ENCODE measurements at places on chromosomes 16 and 17.
A peak's percentile ranks its signal among the peaks of the same experiment; 100 is the strongest.

DNA sequence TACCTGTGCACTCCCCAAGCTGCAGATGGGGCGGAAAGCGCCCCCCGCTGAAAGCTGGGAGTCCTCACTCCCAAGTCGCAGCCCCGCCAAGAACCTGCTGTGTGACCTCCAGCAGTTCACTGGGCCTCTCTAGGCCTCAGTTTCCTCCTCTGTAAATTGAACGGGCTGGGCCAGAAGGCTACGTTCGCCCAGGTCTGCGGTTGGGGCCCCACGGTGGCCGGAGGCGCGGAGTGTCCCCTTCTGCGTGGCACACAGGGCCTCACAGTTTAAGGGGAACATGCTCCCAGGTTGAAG lies 628 bp downstream of the GALK1 start:
- no peak for DNase-seq

DNA sequence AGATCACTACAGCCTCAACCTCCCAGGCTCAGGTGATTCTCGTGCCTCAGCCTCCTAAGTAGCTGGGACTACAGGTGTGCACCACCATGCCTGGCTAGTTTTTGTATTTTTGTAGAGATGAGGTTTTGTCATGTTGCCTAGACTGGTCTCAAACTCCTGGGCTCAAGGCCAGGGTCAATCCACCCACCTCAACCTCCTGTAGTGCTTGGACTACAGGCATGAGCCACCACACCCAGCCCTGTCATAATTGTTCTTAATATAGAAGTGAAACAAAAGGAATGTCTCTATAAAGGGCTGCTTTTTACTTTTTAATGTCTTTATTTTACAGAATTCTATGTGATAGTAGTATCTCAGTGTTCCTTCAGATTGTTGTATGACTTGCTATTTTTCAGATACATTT lies 345.2 kb upstream of the TBX2 start:
- no peak for DNase-seq

DNA sequence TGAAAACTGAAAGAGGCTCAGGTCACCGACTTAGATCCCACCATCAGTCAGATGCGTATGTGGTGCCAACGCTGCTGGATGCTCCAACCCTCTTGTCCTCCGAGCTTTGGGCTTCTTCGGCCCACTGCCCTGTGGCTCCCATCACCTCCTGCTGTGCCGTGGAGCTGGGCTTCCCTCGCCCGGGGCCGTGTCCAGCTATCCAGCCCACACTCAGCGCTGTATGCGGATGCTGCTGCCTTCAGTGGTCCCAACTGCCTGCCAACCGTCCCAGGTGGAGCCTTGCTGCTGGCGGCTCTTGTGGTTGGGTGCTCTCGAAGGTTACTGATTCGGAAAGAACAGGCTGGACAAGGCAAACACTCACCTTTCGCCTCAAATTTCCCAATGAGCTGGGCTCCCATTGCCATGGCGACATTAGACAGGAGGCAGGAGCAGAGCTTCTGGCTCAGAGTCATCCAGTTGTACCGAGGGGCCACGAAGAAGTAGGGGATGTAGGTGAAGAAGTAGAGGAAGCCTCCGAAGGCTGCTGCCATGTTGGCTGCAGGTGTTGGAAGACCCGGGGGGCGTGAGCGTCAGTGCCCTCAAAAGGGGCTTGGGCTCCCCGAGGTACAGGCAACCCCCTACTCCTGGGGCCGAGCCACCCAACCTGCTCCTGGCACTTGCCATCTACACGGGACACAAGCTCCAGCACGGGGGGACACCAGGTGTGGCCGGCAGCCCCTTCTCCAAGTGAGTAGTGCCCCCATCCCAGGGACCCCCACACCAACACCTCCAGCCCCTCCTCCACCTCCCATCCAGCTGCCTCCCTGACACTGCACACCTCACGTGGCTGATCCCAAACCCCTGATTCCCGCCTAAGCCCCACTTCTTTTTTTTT lies 32.2 kb downstream of the ABCA3 start:
- DNase-seq, result no peak

GRCh38 chr16:50210266-50211038 lies 55.9 kb upstream of the ADCY7 start:
- DNase-seq, result peak; percentile 42

- DNase-seq, result no peak
These were observed 21.8 kb downstream of the ITGB3 start for GRCh38 chr17:47275245-47275984.

- DNase-seq, result no peak
These were observed 44.7 kb downstream of the CPNE2 start for GRCh38 chr16:57137043-57137442.

DNA sequence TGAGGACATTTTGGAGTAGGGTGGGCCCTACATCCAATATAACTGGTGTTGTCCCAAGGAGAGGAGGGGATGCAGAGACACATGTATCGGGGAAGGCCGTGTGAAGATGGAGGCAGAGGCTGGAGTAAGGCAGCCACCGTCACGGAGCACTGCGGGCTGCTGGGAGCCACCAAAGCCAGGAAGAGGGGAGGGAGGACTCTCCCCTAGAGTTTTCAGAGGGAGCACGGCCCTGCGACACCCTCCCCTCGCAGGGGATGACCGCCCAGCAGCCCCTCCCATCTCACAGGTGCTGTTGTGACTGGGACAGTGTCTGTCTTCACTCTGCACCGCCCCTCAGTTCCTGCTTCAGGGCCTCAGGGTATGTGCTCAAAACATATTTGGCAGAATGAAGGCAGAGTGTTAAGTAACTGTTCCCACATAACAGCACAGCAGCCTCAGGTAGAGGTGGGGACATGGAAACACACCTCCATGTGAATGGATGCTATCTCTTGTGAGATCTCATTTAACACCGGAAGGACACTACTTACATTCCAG lies 82.2 kb downstream of the RBFOX3 start:
- DNase-seq, result no peak

DNA sequence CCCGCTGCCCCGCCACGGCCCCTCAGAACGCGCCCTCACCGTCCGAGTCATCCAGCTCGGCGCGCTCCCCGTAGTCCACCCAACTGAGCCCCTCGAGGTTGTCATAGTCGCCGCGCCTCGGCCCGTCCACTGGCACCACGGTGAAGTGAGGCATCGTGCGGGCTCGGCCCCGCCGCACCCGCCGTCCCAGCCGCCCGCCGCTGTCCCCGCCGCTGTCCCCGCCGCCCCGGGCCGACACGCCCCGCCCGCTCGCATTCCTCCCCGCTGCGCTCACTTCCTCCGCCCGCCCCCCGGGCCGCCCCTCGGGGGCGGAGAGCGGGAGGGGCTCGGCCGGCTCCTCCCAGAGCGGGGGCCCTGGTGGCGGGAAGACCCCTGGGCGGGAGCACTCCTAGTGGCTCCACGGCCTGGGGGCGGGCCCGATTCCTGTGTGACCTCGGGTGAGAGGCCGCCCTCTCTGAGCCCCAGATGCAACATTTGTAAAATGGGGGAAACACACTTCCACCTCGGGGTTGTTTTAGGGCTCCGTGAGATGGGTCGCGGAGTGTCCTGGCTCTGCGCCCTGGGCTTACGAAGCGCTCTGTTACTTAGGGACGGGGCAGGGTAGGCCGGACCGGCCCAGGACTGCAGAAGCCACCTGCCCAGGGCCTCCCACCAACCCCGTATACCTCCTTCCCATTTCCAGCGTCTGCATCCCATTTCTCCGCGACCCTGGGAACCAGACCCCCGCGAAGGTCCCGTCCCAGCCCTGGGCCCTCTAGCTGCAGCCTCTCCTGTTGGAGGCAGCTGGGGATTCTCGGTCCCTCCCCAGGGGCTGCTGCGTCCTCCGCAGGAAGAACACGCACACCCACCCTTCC lies at the start of gene SLC12A4:
TSS of gene SLC12A4 (minus strand) at position 238 of the 854 bp plus-strand sequence. CDS start at position 154, 84 bp downstream.
- DNase-seq, result peak; percentile 75

GRCh38 chr17:57415751-57416207 lies 159.5 kb downstream of the MSI2 start:
- DNase-seq, result no peak

GRCh38 chr17:29615048-29615385 lies 7.7 kb downstream of the CORO6 start:
- no peak for DNase-seq

GRCh38 chr16:86079255-86079885 lies 180.4 kb downstream of the IRF8 start:
- no peak for DNase-seq

DNA sequence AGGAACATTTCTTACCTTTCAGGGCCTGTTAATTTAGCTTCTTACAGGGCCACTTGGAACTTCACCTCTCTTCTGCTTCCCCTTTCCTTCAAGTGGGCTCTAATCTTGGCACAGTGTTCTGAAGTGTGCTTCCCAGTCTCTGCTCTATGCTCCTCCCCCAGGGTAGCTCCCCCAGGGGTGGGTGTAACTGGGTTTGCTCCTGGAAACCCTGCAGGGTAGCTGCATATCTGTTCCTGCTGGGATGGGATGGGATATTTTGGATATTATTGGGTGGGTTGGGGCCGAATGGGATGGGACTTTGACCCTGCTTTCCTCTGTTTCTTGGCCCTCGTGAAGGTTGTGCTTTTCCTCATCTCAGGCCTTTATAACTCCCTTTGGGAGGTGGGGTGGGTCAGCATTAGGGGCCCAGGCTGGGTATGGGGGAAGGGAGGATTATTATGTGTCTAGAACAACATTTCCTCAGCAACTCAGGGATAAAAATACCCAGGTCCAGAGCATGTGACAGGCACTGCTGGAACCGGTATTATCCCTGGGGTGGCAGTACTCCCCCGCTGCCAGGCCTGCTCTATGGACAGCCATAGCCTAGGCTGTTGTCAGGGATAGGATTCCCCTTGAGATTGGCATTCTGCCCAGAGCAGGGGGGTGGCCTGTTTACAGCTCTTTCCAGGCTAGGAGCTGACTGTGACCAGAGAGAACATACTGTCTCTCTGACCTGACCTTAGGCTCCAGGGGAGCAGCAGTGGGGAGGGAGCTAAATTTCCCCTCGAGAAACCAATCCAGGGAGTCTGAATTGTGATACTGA lies 5.0 kb downstream of the NFE2L1 start:
- DNase-seq, result no peak

DNA sequence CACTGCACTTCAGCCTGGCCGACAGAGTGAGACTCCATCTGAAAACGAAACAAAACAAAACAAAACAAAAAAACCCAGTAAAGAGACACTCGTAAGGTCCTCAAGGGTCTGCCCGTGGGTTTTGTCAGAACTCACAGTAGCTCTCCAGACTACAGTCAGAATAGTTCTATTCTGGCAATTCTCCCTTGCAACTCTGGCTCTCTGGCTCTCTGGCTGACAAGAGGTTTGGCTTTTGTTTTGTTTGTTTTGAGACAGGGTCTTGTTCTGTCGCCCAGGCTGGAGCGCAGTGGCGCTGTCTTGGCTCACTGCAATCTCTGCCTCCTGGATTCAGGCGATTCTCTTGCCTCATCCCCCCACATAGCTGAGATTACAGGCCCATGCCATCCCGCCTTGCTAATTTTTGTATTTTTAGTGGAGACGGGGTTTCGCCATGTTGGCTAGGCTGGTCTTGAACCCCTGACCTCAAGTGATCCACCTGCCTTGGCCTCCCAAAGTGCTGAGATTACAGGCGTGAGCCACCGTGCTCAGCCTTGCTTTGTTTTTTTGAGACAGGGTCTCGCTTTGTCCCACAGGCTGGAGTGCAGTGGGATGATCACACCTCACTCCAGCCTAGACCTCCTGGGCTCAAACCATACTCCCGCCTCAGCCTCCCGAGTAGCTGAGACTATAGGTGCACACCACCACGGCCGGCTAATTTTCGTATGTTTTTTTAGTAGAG lies 20.5 kb upstream of the CHP2 start:
- no peak for DNase-seq

GRCh38 chr17:76982408-76983074 lies 114.3 kb downstream of the MGAT5B start:
- peak; percentile 11 for DNase-seq

- no peak for DNase-seq
These were observed 287.3 kb upstream of the MAF start for GRCh38 chr16:79887541-79888540.

- DNase-seq, result no peak
These were observed 10.2 kb upstream of the GGA2 start for GRCh38 chr16:23520500-23520899.

DNA sequence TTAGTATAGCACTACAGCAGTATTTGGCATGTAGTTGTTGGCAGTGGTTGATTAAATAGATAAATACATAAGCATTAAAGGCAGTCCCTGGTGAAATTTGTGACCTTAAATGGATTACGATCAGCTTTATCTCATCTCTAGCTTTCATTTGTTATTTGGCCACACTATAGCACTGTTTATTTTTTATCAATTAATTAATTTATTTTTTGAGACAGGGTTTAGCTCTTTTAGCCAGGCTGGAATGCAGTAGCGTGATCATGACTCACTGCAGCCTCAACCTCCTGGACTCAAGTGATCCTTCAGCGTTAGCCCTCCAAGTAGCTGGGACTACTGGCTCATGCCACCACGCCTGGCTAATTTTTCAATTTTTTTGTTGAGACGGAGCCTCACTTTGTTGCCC lies 18.7 kb upstream of the ARHGAP17 start:
- no peak for DNase-seq

DNA sequence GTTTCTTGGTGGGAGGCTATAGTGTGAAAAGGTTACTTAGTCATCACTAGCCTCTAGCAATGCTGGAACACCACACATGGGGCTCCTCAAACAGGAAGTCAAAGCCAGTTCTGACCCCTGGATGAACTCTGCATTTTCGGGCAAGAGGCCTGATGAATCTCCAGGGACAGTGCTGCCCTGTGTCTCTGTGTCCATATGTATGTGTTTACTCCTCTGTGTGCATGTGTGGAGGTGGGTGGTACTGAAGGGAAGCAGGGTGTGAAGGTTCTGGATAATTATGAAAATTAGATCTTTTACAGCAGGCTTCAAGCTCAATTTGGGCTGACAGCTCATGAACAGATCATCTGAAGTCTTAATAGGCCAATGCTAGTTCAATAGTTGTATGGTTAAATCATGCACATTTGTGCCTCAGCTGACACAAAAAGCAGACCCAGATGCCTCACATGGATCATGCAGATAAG lies 133.6 kb downstream of the SNX11 start:
- no peak for DNase-seq

DNA sequence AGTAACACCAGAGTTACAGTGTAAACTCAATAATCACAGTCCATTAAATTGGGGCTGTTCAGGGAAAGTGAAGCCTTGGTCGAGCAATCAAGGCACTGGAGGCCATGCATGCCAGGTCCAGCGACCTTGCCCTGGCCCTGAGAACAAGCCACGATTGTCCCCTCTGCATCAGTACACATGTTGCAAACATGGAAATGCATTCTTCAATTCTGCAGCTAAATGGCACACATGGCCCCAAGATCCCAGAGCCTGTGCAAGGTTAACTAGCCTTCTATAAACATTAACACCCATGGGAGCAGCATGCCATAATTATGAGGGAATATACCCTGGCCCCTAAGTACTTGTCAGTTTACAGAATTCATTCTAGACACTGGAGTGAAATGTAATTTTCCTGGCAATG lies 204.7 kb downstream of the HS3ST3B1 start:
- no peak for DNase-seq

DNA sequence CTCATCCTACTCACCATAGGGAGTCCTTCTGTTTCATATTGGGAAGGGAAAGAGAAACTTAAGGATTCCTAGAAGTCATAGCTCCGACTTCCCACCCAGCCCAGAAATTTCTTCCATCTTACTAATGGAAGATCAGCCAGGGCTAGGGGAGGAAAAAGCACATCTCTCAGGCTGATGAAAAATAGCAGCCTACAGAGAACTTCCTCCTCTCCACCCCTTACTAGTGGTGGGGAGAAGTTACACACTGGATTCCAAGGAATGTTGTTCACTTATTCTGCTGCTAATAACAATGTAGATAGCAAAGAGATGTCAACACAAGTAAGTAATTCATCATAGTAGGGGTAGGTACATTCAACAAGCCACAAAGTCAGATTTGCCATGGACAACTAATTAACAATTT lies 94.4 kb downstream of the SPACA3 start:
- DNase-seq, result no peak

Data from activated T-cell treated with anti-CD3 and anti-CD28 coated beads for 1 hour (primary cell).